ENCODE measurements at places on chromosomes 3 and 15.

GRCh38 chr3:184423561-184423960 is 43.7 kb downstream of the CHRD start:
- no peak for DNase-seq

- DNase-seq: no peak
Observed at GRCh38 chr15:41285285-41285684, 47.1 kb downstream of the OIP5 start.

GRCh38 chr15:91889111-91889815 is 35.8 kb downstream of the SLCO3A1 start:
- no peak for DNase-seq

GRCh38 chr3:137041686-137042085 is 83.9 kb downstream of the IL20RB start:
- DNase-seq: no peak

GRCh38 chr3:20589275-20589674 is 403.3 kb upstream of the SGO1 start:
- no peak for DNase-seq

- no peak for DNase-seq
Observed at GRCh38 chr3:36741285-36741684, 23.1 kb downstream of the DCLK3 start.

DNA sequence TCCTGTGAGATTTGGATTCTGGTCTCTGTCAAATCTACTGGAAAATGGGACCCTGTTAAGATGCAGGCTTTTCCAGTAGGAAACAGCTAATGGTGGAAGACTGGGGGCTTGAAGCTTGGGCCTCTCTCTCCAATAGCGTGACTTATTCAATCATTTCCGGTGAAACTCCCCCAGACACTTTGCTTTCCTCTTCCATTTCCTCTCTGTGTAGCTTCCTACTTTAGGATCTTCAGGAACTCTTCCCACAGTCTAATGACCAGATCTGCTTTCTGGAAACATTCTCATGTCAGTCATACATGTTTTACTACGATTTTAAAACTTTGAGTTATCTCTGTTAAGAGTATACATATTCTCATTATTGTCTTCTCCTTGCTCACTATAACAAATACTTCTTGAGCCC is 28.0 kb upstream of the TPRG1 start:
- DNase-seq: no peak

- no peak for DNase-seq
Observed at GRCh38 chr3:9508781-9509180, 44.8 kb downstream of the LHFPL4 start.

DNA sequence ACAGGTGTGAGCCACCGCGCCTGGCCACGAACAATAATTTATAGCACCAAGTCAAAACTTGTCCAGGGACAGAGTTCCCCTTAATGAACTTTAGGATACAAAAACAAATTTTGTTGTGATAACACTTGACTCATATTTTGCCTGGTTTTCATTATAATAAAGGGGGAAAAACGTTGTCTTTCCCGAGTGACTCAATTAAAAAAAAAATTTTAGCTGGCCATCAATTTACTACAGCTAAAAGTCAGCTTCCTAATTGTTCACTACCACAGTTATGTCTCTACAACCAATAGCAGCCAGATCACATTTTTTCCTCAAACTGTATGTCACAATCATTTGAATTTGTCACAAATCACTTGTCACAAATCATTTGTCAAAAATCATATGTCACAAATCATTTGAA is 116.0 kb downstream of the P3H2 start:
- no peak for DNase-seq

DNA sequence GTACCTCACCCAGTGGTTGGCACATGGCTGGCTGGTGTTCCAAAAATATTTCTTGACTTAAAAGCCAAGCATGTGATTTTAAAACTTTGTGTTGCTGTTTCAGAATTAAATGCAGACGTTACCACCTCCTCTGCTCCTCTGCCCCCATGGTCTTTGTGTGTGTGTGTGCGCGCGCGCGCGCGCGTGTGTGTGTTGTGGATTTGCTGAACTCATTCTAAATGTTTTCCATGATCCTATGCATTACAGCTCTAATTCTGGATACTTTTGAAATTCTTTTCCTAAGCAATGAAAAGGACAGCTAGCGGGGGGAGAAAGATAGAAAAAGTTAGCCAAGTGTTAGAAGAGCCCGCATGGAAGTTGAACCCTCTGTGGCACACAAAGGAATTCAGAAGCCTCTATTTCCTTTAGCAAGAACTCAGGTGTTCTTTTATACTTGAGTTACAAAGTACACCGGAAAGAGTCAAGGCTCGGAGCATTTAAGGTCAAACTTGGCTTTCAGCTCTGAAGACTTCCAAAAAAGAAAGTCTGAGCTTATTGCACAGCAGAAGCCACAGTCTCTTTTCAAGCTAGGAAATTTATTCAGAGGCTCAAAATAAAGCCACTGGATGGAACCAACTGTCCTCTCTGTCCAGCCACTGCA is 350.5 kb upstream of the TBL1XR1 start:
- DNase-seq: no peak

DNA sequence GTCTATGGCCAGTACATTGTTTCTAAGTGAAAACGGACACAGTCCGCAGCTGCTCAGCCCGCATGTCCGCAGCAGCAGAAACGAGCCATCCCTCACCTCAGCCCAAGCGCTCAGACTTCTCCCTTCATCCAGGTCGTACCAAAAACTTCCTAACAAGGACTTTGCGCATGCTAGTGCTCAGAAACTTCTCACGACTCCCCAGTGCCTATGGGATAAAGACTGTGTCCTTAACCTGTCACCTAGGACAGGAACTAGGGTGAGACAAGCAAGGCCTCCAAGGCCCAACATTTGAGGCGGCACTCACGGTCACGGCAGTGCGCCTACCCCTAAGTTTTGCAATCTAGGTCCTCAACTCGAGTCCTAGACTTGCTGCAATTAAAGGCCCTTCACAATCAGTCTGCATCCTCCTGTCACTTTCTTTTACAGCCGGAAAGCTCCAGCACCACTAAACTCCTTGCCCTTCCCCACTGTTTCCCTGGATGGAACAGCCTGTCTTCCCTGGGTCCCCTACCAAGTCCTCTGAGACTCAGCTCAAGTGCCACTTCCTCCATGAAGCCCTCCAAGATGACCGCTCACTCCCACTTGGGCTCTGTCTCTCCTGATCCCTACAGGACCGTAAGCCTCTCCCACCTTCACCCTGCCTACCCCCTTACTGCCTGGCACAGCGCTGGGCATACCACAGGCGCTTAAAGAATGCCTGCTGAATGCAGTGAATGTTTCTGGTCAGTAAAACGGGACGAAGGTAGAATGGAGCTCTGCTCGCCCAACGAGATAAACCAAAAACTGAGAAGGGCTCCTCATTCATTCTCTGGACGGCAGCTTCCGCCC is 1.2 kb downstream of the CLN6 start:
- DNase-seq: peak; percentile 22

DNA sequence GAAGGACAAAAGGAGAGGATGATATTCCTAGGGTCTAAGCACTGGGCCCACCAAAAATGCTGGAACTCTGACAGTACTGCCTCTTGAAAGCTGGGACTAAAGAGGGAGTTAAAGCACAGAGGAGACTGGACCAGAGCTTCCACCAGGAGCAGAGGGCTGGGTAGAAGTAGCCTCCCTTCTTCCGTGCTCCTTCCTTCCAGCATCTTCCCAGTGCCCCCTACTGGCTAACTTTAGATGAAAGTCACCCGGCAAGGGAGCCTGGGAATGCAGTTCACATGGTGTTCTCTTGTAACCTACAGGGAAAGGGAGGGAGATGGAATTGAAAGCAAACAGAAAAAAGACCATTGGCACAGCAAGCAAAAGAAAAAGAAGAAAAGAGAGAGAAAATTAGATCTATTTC is 106.1 kb upstream of the COL8A1 start:
- peak; percentile 21 for DNase-seq

GRCh38 chr3:43021186-43021585 is 42.1 kb downstream of the GASK1A start:
- DNase-seq: no peak

- DNase-seq: no peak
Observed at GRCh38 chr3:127668906-127669305, 3.8 kb upstream of the ABTB1 start.

- no peak for DNase-seq
Observed at GRCh38 chr3:130607553-130608154, 90.7 kb downstream of the COL6A6 start.

GRCh38 chr15:29126821-29127461 is 142.7 kb downstream of the NSMCE3 start:
- no peak for DNase-seq

DNA sequence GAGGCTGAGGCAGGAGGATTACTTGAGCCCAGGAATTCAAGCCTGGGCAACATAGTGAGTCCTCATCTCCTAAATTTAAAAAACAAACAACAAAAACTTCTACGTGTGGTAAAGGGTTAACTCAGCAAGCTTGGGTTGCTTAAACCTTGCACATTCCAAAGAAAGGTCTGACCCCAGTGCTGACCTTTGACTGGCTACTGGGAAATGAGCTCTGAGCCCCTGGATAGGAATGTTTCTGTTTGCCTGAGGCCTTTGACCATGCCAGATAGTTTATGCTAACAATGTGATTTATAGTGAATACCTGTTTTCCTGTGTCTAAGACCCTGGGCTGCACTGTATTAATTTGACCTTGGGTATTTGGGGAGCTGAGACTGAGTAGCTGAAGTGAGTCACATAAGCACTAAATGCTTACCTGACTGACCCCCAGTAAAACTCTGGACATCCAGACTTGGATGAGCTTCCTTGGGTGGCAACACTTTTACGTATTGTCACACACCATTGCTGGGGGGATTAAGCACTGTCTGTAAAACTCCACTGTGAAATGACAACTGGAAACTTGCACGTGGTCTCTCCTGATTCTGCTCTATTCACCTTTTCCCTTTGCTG is 20.7 kb downstream of the TCAIM start:
- no peak for DNase-seq

GRCh38 chr3:137148406-137148805 is 190.6 kb downstream of the IL20RB start:
- DNase-seq: no peak

- DNase-seq: no peak
Observed at GRCh38 chr3:17626395-17626794, 116.0 kb downstream of the TBC1D5 start.

GRCh38 chr3:172359231-172359630 is 89.0 kb downstream of the GHSR start:
- no peak for DNase-seq

DNA sequence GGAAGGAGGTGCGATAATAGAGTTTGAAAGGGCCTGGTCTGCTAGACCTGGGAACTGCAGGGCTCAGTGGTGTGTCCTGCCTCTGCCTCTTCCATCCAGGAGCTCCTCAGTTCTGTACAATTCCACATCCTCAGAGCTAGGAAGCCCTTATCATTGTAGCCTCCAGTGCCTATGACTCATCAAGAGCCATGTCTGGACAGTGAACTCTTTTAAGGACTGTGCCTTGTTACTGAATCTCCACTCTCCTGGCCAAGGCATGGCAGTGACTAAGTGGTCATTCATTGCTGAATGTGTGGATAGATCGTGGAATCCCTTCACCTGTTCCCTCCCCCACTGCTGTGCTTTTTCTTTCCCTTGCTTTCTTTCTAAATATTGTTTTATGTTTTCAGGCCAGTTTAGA is 2.9 kb downstream of the TIMP4 start:
- no peak for DNase-seq

GRCh38 chr3:41464401-41464800 is 265.1 kb downstream of the CTNNB1 start:
- DNase-seq: no peak

DNA sequence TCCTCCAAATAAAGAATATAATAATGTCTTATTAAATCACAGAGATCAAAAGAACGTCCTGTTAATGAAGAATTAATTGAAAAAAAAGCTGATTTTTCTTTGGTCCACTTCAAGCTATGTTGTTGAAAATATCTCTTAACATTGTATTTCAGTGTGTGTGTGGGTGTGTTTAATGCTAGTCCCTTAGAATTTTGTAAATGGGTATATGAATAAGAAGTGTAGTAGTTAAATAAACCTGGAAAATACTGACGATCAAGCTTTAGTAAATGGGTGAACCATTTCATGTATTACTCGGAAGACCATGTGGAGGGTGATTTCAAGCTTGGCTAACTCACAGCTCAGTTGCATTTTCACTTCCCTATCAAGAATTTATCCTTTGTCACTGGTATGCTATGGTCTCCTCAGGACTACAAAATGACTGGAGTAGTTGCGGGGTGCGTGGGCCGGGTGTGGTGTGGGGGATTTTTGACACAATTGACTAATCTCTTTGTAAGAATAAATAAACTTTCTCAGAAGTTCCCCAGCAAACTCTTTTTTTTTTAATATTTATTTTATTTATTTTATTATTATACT is 586.4 kb downstream of the GRM7 start:
- no peak for DNase-seq

DNA sequence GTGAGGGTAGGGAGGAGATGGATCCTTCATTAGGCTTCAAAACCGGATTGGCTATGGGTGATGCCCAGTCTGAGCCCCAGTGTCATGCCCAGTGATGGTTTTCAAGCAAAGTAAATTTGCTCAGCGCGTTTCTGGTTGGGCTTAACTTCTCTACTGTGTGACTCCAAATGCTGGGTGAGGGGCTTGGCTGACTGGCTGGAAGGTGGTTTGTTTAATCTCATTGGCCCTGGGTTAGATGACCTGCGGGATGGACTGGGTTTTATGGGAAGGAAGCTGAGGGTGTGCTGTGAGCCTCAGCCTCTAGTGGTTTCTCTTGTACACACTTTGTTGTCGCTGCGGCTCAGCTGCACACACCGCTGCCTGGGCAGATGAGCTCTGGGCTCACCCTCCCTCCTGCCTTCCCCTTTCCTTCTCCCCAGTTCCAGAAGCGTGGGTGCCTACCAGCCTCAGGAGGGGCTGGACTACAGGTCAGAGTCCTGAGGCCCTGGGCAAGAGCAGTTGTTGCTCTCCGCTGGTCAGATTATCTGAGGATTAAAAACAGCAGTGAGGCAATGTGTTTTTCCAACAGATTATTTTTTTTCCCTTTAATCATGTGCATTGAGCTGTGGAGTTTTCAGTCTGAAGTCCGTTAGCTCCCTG is 18.6 kb downstream of the PDIA5 start:
- peak; percentile 39 for DNase-seq

DNA sequence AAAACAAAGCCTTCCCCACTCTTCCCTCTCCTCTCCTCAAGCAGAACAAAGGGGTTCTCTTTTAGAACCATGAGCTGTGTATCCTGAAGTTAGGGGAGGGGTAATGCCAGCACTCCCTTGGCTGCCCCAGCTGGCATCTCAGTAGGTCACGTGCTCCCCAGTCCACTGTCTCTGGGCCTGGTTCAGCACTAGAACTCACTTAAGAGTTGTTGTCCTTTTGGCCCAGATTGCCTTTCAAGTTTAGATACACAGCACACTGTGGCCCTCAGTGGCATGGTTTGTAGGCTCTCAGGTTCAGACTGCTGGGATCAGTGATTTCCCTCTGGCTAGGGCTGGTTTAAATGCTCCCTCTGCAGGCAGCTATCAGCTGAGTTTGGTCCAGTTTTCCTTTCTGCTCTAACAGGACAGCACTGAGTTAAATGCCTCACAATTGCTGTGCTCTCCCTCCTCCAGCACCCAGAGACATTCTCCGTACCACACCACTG is 188.4 kb upstream of the ST8SIA2 start:
- DNase-seq: no peak
